ENCODE measurements at places on chromosomes 2 and 18.

DNA sequence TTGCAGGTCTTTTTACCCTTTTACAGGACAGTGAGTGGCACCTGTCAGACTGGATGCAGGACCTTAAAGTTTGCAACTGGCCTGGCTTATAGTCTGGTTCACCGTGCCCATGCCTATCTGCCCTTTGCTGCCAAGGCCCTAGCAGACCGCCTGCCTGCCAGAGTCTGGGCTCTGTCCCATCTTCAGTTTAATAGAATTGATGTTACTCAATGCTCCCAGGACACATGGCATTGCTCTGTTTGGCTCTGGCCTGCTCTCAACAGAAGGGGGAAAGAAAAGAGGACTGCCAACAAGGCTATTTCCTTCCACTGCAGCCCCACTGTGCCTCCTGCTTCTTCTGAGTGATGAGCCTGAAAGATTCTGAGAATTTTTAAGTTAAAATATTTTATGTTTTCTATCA lies 25.6 kb upstream of the TMEM178A start:
- no peak for DNase-seq

GRCh38 chr2:71148506-71149063 lies 18.2 kb downstream of the MPHOSPH10 start:
- no peak for DNase-seq

- no peak for DNase-seq
These were observed 162.9 kb upstream of the KYNU start for GRCh38 chr2:142714600-142714999.

- no peak for DNase-seq
These were observed 118.9 kb downstream of the IRS1 start for GRCh38 chr2:226680719-226681118.

DNA sequence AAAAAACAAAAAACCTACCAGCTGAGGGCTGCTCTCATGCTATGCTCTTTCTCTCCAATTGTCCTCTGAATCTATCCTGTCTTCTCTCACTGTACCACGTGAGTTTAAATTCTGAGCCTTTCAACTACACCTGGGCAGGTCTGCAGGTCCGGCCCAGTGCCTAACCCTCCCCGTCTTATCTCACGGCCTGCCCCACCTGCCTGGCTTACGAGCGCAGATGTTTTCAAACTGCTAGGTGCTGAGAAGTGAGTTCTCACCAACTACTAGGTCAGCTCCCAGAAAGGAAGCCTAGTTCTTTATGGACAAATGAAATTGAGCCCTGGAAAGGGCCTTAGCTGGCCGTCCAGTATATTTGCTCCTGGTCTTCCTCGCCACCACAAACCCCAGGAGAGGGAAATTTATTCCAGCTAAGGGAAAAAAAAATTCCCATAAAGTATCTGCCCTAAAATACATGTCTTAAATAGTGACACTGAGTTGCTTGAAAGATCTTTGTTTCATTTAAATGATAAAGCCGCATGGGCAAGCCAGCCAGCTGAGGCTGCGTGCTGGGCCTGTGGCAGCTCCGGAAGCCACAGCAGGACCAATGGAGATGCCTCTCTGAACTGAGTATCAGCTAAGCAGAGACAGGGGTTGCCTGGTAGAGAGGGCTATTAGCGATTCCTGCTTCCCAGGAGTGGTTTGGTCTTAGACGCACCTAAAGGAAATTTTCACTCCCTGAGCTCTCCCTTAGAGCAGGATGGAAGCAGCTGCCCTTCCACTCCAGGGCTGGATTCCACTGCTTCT lies 92.5 kb upstream of the NCK2 start:
- no peak for DNase-seq

DNA sequence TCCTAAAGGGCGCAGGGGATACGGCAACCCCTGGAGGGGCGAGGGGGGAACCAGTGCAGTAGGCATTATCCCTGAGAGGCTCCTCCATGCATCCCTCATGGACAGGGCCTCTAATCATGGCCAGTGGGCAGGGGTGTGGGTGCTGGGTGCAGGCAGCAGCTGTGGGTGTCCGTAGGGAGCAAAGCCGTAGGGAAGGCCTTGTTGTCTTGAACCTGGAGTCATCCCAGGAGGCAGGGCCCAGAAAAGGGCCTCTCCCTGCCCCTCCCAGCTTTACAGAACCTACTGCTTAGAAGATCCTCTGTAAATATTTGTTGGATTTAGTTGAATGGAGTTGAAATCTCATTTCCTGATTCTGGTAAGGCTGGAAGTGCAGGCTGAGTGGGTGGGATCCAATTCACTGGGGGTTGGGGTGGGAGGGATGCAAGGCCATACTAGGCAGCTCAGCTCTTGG lies 207.0 kb upstream of the HAAO start:
- DNase-seq = no peak

- DNase-seq = no peak
These were observed 1017.6 kb upstream of the PIK3C3 start for GRCh38 chr18:40937386-40937785.

- no peak for DNase-seq
These were observed 176.4 kb upstream of the REV1 start for GRCh38 chr2:99666256-99666655.

DNA sequence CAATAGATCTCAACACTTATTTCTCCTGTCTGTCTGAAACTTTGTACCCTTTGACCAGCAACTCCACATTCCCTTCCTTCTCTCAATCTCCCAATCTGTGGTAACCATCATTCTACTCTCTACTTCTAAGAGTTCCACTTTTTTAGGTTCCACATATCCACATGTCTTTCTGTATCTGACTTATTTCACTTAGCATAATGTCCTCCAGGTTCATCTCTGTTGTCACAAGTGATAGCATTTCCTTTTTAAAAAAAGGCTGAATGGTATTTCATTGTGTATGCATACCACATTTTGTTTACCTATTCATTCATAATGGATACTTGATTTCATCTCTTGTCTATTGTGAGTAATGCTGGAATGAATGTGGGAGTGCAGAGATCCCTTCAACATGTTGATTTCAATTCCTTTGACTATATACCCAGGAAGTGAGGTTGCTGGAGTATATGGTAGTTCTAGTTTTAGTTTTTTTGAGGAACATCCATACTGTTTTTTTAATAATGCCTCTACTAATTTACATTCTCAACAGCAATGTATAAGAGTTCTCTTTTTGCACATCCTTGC lies 18.8 kb upstream of the MMADHC start:
- no peak for DNase-seq

DNA sequence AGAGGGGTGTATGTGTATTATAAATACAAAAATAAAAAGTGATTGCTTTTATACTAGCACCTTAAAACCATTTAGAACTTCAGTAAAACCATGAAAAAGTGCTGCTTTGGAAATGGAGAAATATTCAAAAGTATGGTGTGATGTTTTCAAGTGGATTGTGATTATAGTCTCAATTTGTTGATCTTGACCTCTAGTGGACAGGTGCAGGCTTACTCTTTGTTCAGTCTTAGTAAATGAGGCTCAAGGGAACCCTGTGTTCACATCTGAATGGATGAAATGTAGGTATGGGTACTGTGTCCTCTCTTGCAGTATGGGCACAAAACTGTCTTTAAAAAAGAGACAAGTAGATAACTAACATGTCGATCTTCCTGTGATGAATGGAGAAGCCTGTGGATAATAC lies 145.8 kb downstream of the MCFD2 start:
- DNase-seq = no peak

DNA sequence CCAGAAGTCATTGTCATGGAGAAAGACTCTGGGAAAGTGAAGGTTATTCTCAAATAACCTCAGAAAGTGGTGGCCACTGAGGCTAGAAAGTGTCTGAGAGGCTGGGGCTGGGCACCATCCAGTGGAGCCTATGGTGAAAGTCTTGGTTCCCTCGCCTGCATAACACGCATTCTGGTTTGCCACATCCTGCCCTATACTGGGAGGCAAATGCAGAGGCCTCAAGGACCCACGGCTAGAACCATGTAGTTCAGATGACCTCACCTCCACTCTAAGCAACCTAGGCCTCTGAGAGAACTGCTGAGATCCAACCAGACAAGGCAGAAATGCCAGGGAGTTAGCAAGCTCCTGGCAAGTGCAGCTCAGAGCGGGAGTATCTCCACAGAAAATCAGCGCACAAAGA lies 5.1 kb downstream of the ITGB6 start:
- DNase-seq = no peak

DNA sequence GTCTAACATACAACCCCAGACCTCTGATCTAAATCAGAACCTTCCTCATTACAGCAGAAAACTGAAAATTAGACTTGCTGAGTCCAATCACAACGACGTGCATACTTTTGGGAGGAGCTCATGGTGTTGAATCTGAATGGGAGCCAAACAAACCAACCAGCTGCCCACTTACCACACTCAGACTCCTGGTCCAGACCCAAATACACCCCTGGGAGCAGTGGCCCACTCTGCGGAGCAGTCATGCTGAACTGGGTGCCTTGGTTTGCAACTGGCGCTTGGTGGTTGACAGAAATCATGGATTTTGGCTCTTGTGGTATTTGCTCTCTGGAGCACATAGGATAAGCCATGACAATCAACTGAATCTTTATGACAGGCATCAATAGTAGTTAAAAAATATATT lies 253.6 kb upstream of the TNP1 start:
- no peak for DNase-seq

- DNase-seq = no peak
These were observed 7.7 kb upstream of the ALPI start for GRCh38 chr2:232448304-232448690.

DNA sequence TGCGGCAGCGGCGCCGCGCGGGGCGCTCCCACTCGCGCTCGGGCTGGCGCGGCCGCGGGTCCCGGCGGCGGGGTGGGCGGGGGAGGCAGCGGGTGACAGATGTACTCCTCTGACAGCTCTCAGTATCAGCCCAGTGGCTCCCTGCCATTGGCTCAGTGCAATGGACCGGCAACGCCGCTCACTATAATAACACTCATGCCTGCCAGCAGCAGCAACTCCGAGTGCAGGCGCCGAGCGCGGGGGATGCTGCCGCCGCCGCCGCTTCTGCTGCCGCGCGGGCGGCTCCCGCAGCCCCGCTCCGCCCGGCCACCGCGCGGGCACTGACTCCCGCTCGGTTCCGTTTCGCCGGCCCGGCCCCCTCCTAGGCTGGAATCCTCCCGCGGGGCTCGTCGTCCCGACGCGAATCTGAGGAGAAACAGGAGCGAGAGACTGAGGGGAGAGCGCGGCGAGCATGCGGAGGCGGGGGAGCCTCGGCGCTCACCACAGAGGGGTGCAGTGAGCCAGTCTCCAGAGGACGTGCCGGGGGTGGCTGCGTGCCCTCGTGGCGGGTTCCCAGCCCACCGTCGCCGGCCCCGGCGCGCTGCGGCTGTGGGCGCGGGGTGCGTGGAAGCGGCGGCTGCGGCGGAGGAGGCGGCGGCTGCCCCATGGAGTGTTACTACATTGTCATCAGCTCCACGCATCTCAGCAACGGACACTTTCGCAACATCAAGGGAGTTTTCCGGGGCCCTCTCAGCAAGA lies at the start of gene ZNF804A:
Gene ZNF804A, plus strand, starts transcription at position 214 of the 738 bp plus-strand sequence. Its CDS starts 431 bp downstream, at position 645.
- no peak for DNase-seq

- no peak for DNase-seq
These were observed 13.2 kb downstream of the SH2D6 start for GRCh38 chr2:85431570-85432205.

DNA sequence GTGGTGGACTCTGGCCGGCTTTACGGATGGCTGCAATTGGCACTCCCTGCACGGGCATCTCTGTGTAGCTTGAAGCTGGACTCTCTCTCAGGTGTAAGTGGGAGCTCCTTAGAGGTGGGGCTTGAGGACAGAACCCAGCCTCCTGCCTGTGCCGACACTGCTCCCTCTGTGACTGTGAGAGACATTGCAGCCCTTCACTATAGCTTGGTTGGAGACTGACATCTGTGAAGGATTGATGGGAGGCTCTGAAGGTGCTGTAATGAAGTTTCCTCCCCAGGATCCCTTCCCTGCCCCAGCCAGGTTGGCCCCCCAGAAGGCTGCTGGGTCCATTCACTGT lies 166.7 kb downstream of the SH3RF3 start:
- no peak for DNase-seq

GRCh38 chr2:96251721-96252292 lies 14.0 kb downstream of the TMEM127 start:
- DNase-seq = no peak

GRCh38 chr18:9321736-9322135 lies 12.8 kb upstream of the TWSG1 start:
- no peak for DNase-seq

GRCh38 chr2:200845194-200845593 lies 19.3 kb downstream of the CLK1 start:
- no peak for DNase-seq

DNA sequence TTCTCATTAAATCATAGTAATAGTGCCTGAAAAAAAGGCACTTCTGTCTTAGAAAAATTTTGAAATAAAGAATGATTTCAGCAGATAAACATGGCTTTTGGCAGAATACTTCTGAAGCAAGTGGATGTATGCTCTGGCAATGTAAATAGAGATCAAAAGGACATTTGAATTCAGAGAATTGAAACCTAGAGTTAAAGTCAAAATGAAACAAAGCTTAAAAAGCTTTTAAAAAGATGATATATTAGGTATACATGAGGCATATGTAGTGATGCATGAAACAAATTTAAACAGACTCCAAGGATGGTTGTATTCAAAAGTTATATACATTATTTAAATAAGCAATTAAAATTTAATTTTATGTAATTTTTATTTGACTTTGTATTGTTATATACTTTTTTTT lies 1344.5 kb upstream of the TMEFF2 start:
- no peak for DNase-seq

- DNase-seq = no peak
These were observed 71.7 kb downstream of the PTRHD1 start for GRCh38 chr2:24721470-24721869.

DNA sequence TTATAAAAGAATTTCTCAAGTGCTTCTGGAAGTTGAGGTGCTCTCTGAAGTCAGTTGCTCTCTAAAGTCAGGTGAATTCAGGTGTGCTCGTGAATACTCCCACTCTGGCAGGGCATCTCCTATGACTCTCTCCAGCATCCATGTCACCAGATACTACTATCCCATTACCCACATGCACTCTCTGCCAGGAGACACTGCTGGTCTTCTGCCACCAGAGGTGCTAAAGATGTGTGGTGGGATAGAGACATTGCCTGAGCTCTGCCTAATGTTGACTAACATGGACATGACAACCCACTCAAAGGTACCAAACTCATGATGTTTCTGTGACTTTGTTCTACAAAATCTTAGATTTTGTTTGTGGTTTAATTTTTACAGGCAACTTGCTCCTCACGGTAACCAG lies 106.4 kb upstream of the HNRNPA3 start:
- no peak for DNase-seq

DNA sequence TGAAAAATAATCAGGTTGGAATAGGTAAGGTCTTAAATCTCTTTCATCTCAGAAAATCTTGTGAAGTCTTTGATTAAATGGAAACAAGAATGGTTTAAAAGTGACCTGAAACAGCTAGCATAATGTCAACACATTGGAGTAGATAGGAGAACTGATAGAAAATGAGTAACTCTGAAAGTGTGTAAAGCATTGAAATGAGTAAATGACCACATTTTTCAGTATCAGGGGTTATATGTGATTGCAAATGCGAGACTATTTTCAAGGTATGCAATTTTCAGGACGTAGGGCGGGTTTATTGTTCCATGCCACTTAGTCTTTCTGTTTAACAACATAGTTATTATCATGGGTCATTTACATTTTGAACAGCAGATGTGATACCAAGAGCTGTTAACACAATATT lies 1383.2 kb downstream of the LRP1B start:
- no peak for DNase-seq

- DNase-seq = no peak
These were observed 48.7 kb downstream of the CAVIN2 start for GRCh38 chr2:191797942-191798876.

GRCh38 chr18:48761582-48761981 lies 189.2 kb downstream of the SMAD7 start:
- no peak for DNase-seq

Data from stimulated activated CD4-positive, alpha-beta T cell treated with anti-CD3 and anti-CD28 coated beads, Interleukin-1b, Interleukin-23, amount 100 ng/mL, for 24 hours (primary cell).